Adrenal gland (tissue), 19 donors: ENCODE measurements at places on chromosomes 3 and 15. TPM values are rescaled to one million over a fixed set of nuclear protein-coding genes. Genes with fewer than 3 reads are reported as not detected.

GRCh38 chr3:197491478-197491877 is 64.3 kb downstream of the BDH1 start:
- no peaks in the 10 kb centered on the region for H3K36me3 ChIP-seq
- no peak overlapping the region for H3K27ac ChIP-seq
- no peaks in the 10 kb centered on the region for H3K27me3 ChIP-seq
- no peak overlapping the region for H3K4me3 ChIP-seq
- DNase-seq, result no peak

- H3K27ac ChIP-seq, result no peak overlapping the region
- H3K27me3 ChIP-seq, result no peaks in the 10 kb centered on the region
- H3K4me3 ChIP-seq, result no peak overlapping the region
These were observed 103.0 kb upstream of the TGFBR2 start for GRCh38 chr3:30503446-30503845.

DNA sequence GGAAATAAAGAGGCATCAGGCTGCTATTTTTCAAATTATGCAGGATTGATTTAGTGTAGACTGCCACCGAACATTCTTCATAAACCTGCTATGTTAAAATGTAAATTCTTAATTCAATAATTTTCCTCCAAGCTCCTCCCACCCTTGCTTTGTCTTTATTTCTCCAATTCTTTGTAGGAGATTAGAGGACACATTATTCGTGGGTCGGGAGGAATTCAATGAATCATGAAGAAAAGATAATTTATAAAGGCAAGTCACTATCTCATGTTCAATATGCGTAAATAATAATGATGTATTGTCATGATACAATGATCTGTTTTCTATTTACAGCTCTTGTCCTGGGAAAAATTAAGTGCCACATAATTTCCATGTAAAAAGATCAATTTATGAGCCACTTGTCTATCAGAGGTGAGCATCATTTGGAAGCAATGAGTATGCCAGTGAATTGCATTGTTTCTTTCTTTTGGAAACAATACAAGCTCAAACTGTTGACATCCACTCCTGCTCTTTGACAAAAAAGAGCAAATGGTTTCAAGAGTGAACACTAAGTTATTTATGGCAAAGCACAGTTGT is 148.0 kb upstream of the MITF start:
- H3K4me3 ChIP-seq, result no peak overlapping the region
- H3K27ac ChIP-seq, result no peak overlapping the region
- no peaks in the 10 kb centered on the region for H3K27me3 ChIP-seq

DNA sequence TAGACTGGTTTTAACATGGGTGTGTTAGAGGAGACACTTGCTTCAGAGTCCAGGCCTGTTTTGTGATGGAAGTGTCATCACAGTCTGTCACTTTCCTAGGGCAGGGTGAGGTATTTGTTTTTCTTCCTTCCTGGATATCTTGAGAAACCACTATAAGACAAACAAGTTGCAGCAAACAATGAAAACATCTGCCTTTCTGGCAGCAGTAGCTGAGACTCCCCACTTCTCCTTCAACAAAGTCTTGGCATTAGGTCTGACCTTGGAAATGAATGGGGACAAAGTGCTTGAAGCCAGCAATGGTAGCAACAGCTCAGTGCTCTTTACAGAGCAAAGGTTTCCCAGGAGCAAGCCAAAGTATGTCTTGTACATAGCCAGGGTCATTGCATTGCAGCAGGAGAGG is 64.6 kb downstream of the CD200 start:
- no peak overlapping the region for H3K27ac ChIP-seq
- H3K27me3 ChIP-seq, result no peaks in the 10 kb centered on the region

DNA sequence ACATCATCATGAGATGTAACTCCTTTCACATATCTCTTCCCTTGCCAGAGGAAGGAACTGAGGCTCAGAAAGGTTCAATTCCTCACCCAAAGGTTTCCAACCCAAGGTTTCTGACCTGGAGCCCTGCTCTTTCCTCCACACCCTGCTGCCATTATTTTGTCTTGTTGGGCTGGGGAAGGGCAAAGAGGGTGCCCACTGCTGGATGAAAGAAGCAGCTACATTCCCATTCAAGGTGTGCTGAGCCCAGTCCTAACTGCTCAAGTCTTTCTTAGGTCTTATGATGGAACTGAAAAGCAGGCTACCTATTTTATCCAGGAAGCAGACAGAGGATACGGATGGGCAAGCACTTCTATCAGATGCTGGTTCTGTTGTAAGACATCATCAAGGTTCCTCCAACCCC is 258.0 kb upstream of the CTDSPL start:
- no peak for DNase-seq
- no peaks in the 10 kb centered on the region for H3K27me3 ChIP-seq
- H3K4me3 ChIP-seq, result no peak overlapping the region

DNA sequence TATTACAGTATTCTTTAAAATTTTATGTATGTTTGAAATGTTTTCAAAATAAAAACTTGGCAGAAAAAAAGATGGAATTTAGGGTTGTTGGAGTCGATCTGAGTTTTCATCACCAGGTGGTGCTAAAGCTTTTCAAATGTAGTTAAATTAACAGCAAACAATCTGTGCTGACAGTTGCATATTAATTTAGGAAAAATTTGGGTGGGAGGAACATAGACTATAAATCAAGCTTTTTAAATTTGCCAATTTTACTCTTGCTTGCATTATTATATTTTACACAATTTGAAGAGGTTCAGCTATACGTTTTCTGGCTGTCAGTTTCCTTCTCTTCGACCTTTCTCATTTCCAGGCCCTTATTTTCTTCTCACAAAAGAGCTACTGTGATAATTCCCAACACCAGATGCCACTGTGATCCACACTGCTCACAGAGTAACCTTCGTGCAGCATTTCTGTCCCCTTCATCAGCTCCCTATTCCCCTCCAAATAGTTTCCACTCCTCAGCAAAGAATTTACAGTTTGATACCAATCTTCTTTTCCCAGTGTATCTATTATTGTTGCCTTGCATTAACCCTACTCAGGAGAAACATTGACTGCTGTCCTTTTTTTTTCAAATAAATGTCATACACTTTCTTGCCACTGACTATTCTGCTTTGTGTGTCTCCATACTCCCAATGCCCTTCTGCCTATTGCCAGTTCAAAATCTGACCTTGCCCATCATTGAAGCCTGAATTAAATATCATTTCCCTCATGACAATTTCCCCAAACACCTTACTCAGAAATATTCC is 53.4 kb upstream of the EIF5A2 start:
- no peak overlapping the region for H3K4me3 ChIP-seq
- DNase-seq, result no peak
- no peaks in the 10 kb centered on the region for H3K4me1 ChIP-seq
- H3K27ac ChIP-seq, result no peak overlapping the region
- H3K27me3 ChIP-seq, result no peaks in the 10 kb centered on the region

GRCh38 chr15:70060993-70061305 is 36.8 kb downstream of the TLE3 start:
- peaks cover 4% of the 10 kb centered on the region for H3K4me1 ChIP-seq
- no peak for DNase-seq

DOCK3 gene
- 6.0 TPM for polyA plus RNA-seq
